ENCODE measurements at places on chromosomes 3 and 15. TPM values are rescaled to one million over a fixed set of nuclear protein-coding genes. Genes with fewer than 3 reads are reported as not detected.

ARGFX gene
- total RNA-seq: not detected

SQOR gene
- total RNA-seq: 46.5 TPM

GRCh38 chr3:75294124-75294523 lies 370.0 kb upstream of the FRG2C start:
- peak; percentile 25 for DNase-seq

CATSPER2 gene
- total RNA-seq: 1.3 TPM

DNA sequence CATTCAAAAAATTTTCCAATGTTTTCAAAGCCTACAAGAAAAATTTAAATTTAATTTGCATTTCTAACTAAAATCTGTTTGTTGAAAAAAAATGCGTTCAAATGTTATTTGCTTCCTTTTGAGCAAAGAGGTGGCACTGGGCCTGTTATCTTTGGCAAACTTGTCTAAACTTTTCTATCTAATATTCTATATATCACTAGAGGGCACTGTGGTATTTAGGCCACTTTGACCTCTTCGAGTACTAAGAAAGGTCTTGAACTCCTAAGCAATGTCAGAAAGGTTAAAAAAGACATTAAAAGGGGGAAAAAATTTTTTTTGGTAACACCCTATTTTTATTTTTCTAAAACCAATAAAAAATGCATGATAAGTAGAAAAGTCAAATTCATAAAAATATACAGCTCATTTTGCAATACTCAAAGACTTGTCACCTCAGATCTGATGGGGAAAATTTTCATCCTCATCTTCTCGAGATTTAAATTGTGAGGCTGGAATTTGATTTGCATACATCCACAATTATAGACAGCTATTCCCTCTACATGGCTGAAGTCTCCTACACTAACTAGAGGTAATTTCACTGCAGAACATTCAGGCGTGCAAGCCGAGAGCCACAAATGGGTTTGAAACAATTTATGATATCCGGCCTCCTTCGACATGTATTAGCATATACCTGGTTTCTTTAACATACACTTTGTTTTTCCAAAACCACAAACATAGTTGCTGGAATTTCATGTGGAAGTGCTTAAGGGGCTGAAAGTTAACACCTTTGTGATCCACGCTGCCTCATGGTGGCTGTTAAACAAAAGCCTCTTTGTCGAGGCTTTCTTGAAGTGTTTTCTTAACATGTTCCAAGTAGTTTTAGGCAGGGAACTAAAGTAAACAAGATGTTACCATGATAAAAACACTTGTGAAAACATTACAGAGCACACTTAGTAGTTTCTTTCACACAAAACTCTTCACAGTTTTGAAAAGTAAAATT lies 576.4 kb downstream of the FOXP1 start:
- no peak for DNase-seq

DNA sequence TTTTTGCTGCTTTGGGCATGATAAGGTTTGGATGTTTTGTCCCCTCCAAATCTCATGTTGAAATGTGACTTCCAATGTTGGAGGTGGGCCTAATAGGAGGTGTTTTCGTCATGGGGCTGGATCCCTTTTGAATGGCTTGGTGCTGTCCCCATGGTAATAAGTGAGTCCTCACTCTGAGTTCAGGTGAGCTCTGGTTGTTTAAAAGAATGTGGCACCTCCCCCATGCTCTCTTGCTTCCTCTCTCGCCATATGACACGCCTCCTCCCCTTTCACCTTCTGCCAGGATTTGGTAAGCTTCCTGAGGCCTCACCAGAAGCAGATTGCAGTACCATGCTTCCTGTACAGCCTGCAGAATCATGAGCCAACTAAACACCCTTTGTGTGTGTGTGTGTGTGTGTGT lies 255.5 kb downstream of the EPHB1 start:
- no peak for DNase-seq

MAP2K5 gene
- 17.9 TPM for total RNA-seq

CLSTN2 gene
- 5.0 TPM for total RNA-seq

- no peak for DNase-seq
These were observed 25.8 kb downstream of the SGO1 start for GRCh38 chr3:20160230-20160629.

- no peak for DNase-seq
These were observed 4.9 kb downstream of the BTD start for GRCh38 chr3:15606434-15606891.

DNA sequence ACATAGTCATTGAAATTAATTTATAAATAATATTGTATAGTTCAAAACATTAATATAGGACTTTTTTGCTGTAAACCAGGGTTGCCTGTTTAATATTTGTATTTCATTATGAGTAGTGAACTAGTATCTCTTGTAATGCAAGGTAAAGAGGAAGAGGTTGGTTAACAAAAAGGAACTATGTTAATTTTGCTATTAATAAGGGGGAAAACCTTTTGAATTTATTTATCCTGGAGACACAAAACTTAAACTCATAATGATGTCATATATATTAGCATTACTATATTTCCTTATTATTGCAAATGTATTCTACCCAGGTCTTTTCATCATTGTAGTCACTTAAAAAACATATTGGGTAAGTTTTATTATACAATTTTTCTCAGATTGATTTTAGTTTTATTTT lies 94.5 kb downstream of the CHL1 start:
- DNase-seq: no peak

DNA sequence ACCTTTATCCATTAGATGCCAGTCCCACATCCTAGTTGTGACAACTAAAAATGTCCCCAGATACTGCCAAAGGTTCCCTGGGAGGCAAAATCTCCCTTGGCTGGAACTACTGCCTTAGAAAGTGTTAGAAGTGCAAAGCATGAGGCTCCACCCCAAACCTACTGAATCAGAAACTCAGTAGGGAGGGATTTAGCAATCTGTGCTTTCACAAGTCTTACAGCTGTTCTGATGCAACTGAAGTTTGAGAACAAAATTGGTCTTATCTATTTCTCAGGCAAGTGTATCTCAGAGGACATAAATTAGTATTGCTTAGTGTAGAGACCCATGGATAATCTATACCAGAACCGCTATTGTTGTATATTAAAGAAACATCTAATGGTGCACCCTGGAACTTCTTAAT lies 70.2 kb downstream of the CLDN1 start:
- DNase-seq: no peak

PSTPIP1 gene
- 0.97 TPM for total RNA-seq

TEX55 gene
- not detected for total RNA-seq

- peak; percentile 88 for DNase-seq
These were observed 154.4 kb downstream of the PGPEP1L start for GRCh38 chr15:98853161-98853560.

ADAMTS17 gene
- 12.1 TPM for total RNA-seq

- no peak for DNase-seq
These were observed 55.9 kb downstream of the CGNL1 start for GRCh38 chr15:57432141-57432741.

PAQR5 gene
- total RNA-seq: 0.39 TPM

GRCh38 chr3:123331006-123331405 lies 117.9 kb downstream of the ADCY5 start:
- DNase-seq: no peak

GRCh38 chr15:85312929-85313331 lies 67.5 kb upstream of the AKAP13 start:
- DNase-seq: no peak

- DNase-seq: no peak
These were observed 104.1 kb downstream of the PGPEP1L start for GRCh38 chr15:98903377-98904018.

DNA sequence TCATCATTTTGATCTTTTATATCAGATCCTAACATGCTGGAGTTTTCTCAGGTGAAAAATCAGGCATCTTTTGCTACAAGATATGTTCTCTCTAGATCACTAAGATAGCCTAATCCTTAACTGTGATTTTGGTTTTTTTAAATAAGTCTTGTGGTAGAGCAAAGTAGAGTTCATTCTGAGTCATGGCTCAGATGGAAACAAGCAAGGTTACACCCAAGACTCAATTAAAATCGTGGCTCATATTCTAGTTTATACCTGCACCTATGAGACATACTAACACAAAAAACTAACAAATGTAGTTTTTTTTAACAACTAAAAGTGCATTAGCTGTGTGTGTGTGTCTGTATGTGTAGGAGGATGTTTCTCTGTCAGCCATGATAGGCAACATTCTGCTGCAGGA lies 428.2 kb downstream of the NLGN1 start:
- DNase-seq: no peak
